ENCODE measurements at places on chromosomes 2 and 18. TPM values are rescaled to one million over a fixed set of nuclear protein-coding genes. Genes with fewer than 3 reads are reported as not detected.

The SIX3 gene
- 2.9 TPM for total RNA-seq

The PFN4 gene
- total RNA-seq: 2.0 TPM

The HOXD10 gene
- total RNA-seq: 5.3 TPM

The FRZB gene
- total RNA-seq: 0.08 TPM

The WDR7 gene
- total RNA-seq: 3.0 TPM

The OTOF gene
- total RNA-seq: 0.13 TPM

The EGR4 gene
- 0.33 TPM for total RNA-seq

The FBXO48 gene
- total RNA-seq: 0.58 TPM

The HOXD3 gene
- total RNA-seq: 0.18 TPM

The MGAT4A gene
- total RNA-seq: 3.1 TPM

Data from A549 treated with Hydrocortisone at 1 μM for 4 hours (cell line).